ENCODE measurements at places on chromosomes 4 and X.

DNA sequence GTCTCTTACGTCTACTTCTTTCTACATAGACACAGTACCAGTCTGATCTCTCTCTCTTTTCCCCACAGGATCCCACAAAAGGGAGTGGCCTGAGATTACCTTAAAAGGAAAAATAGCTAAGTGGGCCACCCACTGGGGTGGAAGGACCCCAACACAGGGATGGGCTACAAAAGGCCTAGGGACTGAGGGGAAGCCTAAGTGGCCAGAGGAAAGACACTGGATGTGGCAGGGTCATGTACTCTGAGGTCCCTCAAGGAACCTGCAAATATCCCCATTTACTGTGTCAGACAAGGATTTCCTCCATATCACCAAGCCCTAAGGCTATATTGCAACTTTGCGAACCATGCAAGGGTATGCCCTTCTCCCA lies 6.5 kb upstream of the PRDX4 start:
- DNase-seq: no peak

GRCh38 chr4:11860996-11861395 lies 432.3 kb upstream of the HS3ST1 start:
- no peak for DNase-seq

DNA sequence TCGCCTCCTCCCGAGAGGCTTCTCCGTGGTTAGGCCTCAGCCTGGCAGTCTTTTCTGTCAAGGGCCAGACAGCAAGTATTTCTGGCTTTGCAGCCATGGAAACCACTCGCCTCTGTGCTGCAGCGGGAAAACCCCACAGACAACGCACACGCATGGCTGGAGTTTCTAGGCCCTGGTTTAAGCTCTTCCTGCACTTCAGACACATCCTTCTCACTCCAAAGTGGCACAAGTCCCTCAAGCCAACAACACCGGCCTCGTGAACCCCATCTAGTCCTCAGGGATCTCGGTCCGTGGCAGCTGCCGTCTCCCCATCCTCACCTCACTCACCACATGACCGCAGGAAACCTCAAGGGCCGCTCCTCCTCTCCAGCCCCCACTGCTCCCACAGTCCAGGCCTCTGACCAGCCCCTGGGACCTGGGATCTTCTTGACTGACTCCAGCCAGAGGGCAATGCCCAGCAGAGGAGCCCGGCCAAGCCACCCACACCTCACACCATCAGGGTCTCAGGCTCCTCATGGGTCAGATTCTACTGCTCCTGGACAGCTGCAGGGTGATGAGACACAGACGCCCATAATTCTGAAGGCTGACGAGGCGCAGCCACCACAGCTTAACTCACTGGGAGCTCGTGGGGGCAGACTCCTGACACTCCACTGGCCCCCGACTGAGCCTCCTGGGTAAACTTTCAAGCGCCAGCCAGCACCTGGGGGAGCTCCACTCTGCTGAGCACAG lies 21.7 kb downstream of the LETM1 start:
- no peak for DNase-seq

GRCh38 chr4:184235526-184235925 lies 17.9 kb upstream of the ENPP6 start:
- no peak for DNase-seq

DNA sequence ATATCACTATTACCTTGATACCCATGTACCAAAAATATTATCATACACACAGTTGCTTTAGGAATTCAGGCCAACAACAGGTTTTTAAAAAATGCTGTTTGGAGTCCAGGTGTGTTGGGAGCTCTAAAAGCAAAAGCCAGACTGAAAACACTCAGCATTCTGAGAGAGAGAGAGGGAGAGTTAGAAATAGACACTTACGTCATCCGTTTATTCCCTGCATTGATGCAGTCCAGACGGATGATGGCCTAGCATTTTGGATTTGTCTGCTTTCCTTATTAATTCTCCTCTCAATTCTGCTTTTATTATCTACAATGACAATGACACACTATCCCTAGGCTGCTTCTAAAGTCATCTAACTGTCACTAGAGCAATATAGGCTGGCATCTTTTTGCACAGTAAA lies 358.3 kb upstream of the BOD1L1 start:
- DNase-seq: no peak

DNA sequence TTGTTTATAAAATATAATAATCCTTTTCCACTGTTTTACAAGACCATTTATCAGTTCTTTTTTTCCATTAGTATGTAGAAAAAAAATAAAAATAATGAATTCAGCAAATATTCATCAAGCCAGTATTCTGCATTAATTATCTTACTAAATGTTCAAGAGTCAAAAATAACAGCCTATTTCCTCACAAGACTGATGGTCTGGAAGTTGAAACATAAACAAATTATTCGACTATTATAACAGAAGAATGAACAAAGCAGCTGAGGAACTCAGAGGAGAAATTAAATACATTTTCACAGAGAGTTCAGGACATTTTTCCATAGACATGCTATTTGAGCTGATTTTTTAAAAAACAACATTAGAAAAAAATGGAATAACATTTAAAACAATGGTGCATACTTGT lies 2594.8 kb downstream of the ARAP2 start:
- no peak for DNase-seq

All from anterior cingulate cortex (tissue), 58 donors.